ENCODE measurements at places on chromosomes 7 and 10.

DNA sequence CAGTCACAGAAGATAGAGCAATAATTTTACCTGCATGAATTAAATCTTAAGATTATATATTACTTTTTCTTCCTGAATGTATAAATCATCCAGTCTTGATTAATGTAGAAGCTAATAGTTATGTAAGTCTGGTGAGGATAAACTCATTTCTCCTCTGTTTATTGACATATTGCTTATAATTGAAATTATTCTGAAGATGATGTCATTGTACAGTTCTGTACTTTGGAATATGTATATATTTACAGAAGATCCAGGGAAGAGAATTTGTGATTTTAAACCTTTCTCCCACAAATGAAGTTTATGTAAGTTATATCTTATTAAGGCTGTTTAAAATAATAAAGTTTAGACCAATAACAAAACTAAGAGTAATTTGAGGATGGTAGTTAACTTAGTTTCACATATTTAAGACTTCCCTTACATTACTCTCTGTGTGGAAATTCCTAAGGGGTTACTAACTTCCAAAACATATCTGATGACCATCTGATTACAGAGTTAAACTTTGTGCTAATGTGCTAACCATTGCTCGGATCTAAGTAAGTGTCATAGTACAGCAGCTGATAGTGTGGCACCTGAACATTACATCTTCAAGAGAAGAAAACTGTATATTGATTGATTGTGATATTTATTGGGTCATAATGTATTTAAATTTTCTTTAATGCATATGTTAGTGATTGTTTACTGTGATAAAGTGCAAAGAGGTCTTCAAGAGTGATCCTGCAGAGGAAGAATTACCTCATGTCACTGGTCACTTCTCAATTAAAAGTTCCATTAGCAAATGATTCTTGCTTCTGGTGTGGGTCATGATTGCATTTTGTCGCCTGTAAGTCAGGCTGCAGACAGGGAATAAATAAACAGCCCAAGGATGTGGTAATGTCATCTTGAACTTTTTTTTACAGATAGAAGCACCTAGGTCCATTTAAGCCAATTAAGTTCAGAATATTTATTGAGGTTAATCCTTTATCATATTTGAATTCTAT is 96.9 kb downstream of the UBE3C start:
- DNase-seq = no peak

- DNase-seq = no peak
Observed at GRCh38 chr7:5797716-5798115, 16.3 kb upstream of the RNF216 start.

- peak; percentile 22 for DNase-seq
Observed at GRCh38 chr10:33115738-33116719, 158.0 kb upstream of the ITGB1 start.

DNA sequence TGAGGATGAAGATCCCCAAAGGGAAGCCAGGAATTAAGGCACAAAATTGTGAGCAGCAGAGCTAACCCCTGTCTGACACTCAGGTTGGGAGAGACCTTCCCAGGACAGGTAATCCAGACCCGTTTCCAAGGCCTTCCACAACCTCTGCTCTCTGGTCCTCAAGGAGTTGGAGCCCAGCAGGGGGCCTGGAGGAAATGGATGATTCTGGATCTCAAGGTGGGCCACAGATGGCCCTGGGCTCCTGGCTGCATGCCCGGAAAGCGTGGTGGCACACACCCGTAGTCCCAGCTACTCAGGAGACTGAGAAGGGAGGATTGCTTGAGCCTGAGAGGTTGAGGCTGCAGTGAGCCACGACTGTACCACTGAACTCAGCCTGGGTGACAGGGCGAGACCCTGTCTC is 42.3 kb downstream of the DPYSL4 start:
- no peak for DNase-seq

GRCh38 chr7:105776986-105777910 is 99.2 kb downstream of the ATXN7L1 start:
- DNase-seq = no peak

DNA sequence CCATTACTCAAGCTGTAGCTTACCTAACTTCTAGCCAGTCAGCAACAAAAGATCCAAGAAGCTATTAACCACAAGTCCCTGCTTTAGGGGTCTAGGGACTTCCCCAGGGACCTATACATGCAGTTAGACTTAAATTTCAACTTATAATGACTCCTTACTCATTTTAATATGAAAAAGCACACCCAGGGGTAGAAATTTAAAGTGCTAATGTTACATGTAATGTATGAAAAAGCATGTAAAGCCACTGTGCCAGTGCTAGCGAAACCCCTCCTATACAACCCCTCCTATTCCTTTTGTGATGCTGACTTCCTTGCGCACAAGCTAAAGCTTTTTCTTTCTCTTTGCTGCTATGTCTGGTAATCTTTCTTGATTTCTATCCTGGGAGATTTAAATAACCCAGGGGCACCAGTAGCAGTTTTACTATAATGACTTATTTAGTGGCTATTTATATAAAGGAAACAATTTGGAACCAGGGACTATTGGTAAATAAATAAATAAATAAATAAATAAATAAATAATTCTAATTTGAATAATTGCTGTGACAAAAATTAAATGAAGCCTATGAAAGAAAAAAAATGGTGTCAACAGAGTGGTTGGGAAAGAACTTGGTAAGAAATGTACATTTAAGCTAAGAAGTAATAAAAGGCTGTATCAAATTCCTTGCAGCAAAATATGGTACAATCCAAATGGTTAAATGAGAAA is 110.5 kb upstream of the MAGI2 start:
- no peak for DNase-seq

- DNase-seq = peak; percentile 23
Observed at GRCh38 chr7:131106681-131107336, 220.9 kb upstream of the MKLN1 start.

- no peak for DNase-seq
Observed at GRCh38 chr10:58615237-58615935, 102.7 kb downstream of the BICC1 start.

- no peak for DNase-seq
Observed at GRCh38 chr10:73136627-73137026, 26.4 kb downstream of the NUDT13 start.

DNA sequence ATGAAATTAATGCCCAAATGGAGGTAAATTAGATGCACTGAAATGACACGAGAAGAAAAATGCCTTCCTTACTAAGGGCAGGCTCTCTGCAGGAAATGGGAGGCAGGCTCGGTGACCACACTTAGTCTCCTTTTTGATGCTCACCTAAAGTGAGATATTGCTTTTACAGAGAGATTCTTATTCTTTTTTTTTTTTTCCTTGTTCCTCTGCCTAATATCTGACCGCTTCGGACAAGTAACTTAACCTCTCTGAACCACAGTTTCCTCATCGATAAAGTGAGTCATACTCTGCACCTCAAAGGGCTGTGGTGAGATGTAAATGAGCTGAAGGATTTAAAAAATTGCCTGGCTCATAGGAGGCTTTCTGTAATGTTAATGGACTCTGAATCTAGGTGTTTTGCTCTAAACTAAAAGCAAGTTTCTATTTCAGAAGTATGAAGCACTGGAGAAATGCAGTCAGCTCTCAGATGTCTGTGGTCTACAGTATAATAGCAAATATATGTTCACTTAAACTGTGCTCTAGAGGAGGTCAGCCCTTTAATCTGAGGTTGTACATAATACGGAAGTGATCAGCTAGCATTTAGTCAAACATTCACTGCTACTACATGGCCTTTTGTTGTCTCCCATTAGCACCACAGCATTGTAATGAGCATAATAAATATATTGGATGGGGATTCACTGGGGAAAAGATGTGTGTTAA is 23.2 kb downstream of the NKX2-3 start:
- no peak for DNase-seq

GRCh38 chr7:54988516-54988915 is 30.3 kb upstream of the EGFR start:
- no peak for DNase-seq

- no peak for DNase-seq
Observed at GRCh38 chr7:123689250-123689649, 33.6 kb downstream of the LMOD2 start.

DNA sequence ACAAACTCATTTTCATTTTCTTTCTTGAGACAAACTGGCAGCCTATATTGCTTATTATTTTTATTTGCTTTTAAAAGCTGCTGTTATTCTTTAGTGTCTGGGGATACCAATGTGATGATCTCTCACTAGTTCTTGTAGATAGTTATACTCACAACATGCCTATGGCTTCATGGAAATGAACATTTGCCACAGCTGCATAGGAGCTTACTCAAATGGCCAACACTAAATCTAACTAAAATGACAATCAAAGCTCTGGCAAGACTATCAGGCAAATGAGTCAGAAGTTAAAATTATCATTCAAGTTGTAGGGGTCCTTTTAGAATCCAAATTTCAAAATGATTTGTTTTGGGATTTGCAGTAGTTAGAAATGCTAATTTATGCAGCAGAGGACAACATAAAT is 225.9 kb downstream of the ANK3 start:
- no peak for DNase-seq

DNA sequence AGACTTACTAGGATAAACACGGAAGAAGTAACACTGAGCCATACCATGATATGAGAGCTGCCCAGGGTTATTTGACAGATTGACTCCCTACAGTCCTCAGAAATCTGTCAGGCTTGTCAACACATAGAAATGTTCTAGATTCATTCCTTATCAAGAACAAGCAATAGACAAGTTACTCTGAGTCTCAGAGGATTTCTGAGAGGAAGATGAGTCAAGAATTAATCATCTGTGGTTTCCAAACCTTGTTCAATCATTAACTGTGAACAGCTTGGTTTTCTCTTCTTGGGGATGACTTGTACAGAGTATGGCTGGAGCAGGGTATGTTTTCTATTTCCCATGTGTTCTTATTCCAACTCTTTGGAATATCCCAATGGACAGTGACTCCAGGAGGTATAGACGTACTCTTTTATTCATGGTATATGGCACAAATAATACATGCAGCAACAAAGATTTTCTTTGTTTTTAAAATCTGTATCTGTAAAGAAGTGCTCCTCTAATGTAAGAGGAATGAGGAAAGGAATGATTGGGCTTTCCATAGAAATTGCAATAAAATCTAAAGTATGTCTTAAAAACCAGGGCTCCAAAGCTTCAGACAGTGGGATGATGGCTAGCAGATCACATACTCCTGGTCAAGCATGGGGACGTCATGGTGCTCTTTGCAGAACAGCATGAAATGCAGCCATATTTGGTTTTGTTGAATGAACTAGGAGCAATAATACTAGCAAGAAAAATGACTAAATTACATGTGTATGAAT is 11.9 kb upstream of the SFR1 start:
- DNase-seq = no peak

DNA sequence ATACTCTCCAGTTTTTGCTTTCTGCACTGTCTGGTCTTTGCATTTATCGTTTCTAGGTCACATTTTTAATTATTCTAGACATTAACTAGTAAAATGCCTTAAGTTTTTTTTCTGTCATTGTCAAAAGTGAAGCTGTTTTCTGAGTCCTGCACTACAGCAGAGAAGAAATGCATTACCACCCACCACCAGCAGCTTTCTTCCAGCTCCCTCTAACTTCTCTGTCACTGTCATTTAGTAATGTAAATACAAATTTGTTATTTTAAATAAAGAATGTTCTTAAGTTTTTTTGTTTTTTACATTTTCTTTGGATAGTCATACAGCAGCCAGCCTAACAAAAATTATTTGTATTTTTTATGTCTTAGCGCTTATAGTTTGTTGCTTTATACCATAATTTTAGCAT is 18.8 kb downstream of the PTPRZ1 start:
- DNase-seq = no peak

DNA sequence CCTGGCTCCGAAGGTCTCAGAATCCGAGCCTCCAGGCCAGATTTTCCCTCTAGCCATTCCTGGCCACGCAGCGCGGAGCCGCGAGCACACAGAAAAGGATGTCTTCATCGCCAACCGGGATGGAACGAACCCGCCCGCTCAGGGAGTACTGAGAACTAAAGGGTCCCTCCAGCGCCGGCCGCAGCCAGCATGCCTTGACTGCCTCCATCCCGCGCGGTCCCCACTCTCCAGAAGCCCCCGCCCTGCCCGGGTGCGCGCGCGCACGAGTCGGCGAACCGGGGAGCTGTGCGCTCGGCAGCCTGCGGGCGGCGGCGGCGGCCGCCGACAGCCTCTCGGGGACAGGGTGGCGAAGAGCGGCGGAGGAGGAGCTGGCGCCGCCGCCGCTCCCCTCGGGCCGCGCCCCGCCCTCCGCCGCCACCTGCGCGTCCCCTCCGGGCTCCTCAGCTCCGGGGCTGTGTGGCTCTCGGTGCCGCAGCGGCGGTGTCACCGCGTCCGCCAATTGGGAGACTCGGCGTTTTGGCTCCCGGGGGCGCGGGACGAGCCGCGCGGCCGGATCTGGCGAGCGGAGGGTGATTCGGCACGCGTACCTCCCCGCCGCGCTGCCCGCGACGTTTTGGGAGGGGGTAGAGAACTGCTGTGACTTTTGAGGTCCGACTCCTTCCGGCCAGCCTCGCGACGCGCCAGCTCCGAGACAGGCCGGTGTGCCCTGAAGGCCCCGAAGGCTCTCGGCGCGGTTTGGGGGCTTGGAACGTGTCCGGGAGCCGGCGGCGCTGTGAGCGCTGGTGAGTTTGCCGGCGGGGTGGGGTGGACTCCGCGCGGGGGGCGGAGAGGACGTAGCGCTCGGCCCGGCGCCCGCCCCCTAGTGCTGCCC is 453 bp upstream of the GALNT17 start:
- DNase-seq = no peak

- no peak for DNase-seq
Observed at GRCh38 chr10:104957178-104957841, 316.2 kb downstream of the SORCS3 start.

DNA sequence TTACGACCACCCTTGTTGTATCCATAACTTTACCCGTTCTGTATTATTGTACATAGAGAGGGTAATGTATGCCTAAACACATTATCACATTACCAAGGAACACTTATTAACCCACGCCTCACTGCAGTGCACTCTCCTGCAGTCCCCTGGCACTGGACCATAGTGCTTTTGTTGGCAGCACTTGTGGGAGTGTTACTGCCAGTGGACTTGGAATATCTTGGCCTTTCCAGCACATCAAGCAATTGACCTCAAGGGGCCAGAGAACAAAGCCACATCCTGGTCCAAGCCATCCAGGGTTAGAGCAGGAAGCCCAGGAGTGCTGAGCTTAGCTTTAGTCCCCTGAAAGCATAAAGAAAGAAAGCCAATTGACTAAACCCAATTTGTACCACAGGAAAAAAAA is 304.2 kb downstream of the PCDH15 start:
- no peak for DNase-seq

GRCh38 chr7:33632840-33633525 is 272.4 kb upstream of the BMPER start:
- no peak for DNase-seq

DNA sequence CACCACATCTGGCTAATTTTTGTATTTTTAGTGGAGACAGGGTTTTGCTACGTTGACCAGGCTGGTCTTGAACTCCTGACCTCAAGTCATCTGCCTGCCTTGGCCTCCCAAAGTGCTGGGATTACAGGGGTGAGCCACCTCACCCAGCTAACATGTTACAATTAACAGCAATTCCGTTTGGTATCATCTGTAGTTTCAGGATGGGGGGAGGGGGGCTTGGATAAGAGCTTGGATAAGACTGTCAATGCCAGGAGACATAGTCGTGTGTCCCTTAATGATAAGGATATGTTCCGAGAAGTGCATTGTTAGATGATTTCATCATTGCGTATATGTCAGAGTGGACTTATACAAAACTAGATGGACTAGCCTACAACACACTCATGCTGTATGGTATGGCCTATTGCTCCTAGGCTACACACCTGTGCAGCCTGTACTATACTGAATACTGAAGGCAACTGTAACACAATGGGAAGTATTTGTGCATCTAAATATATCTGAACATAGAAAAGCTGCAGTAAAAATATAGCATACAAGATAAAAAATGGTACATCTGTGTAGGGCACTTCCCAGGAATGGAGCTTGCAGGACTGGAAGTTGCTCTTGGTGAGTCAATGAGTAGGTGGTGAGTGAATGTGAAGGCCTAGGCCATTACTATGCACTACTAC is 103.9 kb upstream of the TNS3 start:
- DNase-seq = no peak

GRCh38 chr10:5195727-5196374 is 786 bp upstream of the AKR1C4 start:
- no peak for DNase-seq
